Activated naive CD8-positive, alpha-beta T cell treated with anti-CD3 and anti-CD28 coated beads, Interleukin-2, amount 10 ng/mL, durations not matched to agents 7 days and 5 days (primary cell): ENCODE measurements at places on chromosomes 7 and 10. TPM values are rescaled to one million over a fixed set of nuclear protein-coding genes. Genes with fewer than 3 reads are reported as not detected.

The RNF32 gene
- 0.97 TPM for total RNA-seq

The MYOZ1 gene
- not detected for total RNA-seq

The ADARB2 gene
- total RNA-seq: 0.28 TPM

The JAKMIP3 gene
- total RNA-seq: 0.28 TPM

The EXOC6 gene
- total RNA-seq: 10.6 TPM

DNA sequence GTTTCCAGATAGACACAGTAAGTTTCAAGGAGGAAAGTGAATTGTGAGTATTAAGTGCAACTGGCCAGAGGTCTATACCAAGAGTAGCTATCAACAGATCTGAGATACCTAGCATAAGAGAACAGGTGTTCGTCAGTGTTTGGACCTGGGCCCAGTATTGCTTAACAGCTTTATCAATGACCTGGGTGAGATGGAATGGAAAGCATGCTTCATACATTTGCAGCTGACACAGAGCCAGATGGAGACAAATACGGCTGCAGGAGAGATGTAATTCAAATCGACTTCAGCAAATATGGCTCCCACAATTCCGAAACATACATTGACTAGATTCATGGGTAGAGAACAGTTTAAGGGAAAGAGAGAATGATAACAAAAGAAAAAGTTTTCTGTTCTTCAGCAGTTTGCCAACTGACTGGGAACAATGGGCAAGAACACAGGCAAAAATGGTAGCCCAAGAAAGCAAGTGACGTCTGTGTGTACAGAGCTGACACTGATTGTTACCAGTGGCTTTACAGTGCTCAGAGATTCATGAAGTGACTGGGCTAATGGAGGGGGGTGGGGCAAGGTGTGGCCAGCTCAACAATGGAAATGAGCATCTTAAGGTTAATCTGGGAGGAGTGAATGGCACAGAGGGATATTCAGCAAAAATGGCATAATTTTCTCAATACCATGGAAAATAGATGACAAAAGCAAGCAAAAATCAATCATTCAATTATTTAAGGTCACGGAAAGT is 28.0 kb upstream of the COBL start:
- no peak for DNase-seq

- peak; percentile 91 for DNase-seq
Measured at GRCh38 chr10:15168786-15169554, 477 bp upstream of the NMT2 start.

- no peak for DNase-seq
Measured at GRCh38 chr10:11454958-11455566, 156.4 kb downstream of the USP6NL start.

- no peak for DNase-seq
Measured at GRCh38 chr7:95686109-95686508, 86.2 kb upstream of the DYNC1I1 start.

- no peak for DNase-seq
Measured at GRCh38 chr7:159253657-159254056, 109.0 kb upstream of the VIPR2 start.

GRCh38 chr10:73225518-73225917 is 21.5 kb downstream of the DNAJC9 start:
- DNase-seq: no peak

DNA sequence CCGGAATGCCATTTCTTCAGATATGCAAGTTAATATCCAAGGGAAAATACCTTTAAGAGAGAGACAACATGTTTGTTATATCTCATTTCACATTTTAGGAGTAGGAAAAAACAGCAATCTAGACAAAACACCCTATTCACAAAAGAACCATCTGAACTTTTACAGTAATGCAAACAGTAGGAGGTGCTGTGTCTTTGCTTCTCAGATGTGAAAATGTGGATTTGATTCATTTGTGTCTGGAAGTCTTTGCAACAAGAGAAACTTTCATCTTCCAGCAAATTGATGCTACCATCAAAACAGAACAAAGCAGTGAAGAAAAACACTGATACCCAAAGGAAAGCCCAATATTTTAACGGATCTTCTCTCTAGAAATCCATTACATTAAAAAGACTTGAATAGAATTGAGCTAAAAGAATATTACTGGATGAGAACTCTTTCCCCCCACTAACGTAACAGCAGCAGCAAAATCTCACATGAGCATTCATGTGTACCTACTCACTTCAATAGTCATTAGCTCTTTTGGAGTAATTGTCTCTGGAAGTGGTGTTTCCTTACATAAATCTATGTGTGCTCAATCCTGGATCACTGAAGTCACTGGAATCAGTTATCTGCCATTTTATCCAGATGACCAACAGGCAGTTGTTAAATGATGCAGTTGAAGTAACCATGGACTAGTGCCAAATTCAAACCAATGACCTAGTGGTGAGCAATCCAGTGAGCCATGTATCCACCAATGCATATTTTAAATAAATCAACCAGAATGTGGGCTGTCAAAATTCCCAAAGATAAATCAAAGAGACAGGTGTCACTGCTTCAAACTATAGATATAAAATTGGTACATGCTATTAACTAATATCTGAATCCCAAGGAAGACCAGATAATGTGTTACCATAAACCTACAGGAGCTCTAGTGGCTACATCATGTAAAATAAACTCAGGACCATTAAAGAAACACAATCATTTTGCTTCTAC is 1.8 kb downstream of the SEMA3C start:
- DNase-seq: no peak

DNA sequence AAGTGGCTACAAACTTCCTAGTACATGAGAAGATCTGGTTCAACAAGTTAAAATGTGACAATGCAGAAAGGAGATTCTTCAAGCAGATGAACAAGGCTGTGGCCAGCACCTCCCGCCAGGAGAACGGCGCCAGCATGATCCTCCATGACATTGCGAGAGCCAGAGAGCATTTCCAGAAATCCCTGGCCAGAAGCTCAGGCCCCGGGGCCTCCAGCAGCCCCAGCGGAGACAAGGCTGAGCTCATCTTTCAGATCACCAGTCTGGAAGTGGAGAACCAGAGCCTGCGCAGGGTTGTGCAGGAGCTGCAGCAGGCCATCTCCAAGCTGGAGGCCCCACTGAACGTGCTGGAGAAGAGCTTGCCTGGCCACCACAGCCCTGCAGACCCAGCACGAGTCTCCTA is 40.1 kb upstream of the ZNF273 start:
- DNase-seq: no peak

DNA sequence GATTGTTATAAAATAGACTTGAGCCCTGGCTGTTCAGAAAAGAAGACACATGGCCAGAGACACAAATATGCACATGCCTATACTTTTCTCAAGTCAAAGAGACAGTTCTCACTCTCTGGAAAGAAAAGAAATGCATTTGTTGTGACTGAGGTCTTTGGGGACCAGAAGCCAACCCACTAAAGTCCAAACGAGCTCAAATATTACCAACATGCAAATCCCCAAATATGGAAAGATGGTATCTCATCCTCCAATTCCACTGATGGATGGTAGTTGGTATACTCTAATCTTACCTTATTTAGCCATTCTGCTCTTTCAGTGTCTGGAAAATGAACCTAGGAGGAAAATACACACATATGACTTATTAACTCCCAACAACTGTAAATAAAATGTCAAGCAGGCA is 30.6 kb downstream of the ESYT2 start:
- no peak for DNase-seq

- DNase-seq: no peak
Measured at GRCh38 chr10:115022733-115023132, 70.4 kb upstream of the ATRNL1 start.
